ENCODE measurements at places on chromosomes 7 and 10.

- peak; percentile 19 for DNase-seq
Measured at GRCh38 chr7:91941450-91941849, 788 bp downstream of the AKAP9 start.

GRCh38 chr7:73773700-73774517, 3.8 kb upstream of the CLDN3 start:
- DNase-seq = no peak

GRCh38 chr7:70318511-70318910, 720.2 kb downstream of the AUTS2 start:
- no peak for DNase-seq

DNA sequence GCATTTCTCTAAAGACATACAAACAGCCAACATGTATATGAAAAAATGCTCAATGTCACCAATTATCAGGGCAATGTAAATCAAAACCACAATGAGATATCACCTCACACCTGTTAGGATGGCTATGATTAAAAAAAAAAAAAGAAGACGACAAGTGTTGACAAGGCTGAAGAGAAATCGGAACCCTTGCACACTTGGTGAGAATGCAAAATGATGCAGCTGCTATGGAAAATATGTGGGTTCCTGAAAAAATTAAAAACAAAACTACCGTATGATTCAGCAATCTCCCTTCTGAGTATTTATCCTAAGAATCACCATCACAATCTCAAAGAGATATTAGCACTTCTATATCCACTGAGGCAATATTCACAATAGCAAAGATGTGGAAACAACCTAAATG, 11.3 kb downstream of the LMBR1 start:
- DNase-seq = no peak

DNA sequence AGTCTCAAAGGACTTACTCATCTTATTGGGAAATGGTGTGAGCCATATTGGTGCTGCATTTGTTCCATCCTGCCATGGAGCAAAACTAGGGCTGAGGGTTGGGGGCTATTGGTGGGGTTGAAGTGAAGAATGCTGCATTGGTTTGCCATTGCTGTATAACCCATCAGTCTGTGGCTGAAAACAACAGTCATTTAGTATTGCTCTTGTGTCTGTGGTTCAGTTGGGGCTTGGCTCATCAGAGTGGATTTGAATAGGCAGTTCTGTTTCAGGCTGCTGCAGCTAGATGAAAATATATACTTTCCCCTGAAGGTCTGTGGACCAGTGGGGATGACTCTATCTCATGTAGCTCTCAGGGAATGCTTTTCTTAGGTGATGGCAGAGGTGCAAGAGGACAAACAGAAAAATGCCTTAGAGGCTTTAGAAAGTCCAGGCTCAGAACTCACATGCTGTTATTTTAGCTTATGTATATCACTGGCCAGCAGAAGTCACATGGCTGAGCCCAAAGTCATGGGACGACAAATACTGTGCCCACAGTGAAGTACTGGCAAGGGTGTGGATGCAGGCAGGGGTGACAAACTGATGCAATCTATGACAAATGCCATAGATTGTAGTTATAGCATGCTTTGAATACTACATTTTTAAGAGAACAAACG, 15.2 kb upstream of the EXOC6 start:
- DNase-seq = no peak

DNA sequence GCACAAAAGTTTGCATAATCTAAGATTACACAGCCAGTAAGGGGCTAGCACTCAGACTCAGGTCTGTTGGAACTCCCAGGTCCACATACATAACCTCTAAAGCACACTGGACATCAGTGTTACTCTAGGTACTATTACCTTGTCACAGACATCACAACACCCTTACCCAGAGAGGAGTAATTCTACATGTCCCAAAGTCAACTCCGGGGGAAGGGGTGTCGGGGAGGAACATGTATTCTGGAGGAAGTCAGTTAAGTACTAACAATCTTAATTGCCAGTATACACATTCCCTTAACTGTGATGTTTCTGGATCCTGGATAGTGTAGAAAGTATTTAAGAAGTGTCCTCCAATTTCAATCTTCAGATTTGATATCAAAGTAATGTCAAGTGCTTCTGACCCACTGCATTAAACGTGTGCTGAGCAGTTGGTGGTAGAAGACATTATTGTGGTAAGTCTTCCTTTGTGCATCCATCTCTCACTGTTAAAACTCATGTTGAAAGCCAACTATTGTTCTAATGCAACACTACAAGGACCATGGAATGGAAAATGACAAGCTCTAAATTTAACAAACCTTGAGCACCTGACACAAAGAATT, 155.4 kb downstream of the CRPPA start:
- no peak for DNase-seq

GRCh38 chr7:36130236-36130945, 22.7 kb upstream of the EEPD1 start:
- DNase-seq = no peak

GRCh38 chr7:114930107-114930661, 8.3 kb downstream of the MDFIC start:
- peak; percentile 3 for DNase-seq

- no peak for DNase-seq
Measured at GRCh38 chr7:138303230-138304070, 156.6 kb upstream of the TRIM24 start.

GRCh38 chr7:27104341-27105058, 2.0 kb upstream of the HOXA2 start:
- DNase-seq = no peak

Measured in NCI-H460 (cell line).